ENCODE measurements at places on chromosomes 5 and 9. TPM values are rescaled to one million over a fixed set of nuclear protein-coding genes. Genes with fewer than 3 reads are reported as not detected.

GRCh38 chr9:78400496-78400895 is 103.6 kb downstream of the PSAT1 start:
- peaks cover 7% of the 10 kb centered on the region for H3K27me3 ChIP-seq
- H3K4me1 ChIP-seq = no peaks in the 10 kb centered on the region
- H3K4me3 ChIP-seq = no peak overlapping the region
- DNase-seq = no peak
- H3K36me3 ChIP-seq = no peaks in the 10 kb centered on the region

- H3K36me3 ChIP-seq = no peaks in the 10 kb centered on the region
- DNase-seq = no peak
- no peak overlapping the region for H3K27ac ChIP-seq
- no peak overlapping the region for H3K4me3 ChIP-seq
Observed at GRCh38 chr9:130583271-130583670, 3.9 kb downstream of the FUBP3 start.

DNA sequence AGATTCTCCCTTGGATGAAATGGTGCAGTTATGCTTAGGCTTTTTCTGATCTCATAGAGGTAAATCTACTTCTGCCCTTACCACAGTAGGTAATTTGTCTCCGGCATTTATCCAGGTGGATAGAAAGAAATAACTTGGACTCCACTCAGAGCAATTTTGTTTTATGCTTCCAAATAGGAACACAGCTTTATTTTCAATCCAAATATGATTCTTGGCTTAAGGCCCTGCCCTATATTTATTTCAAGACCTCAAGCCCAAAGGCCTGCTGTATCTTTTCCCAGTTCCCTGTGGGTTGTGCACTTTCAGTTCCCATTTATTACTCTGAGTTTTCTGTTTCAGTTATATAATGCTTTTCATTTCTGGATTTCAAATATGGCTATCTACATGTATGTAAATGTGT is 274.2 kb upstream of the SMC2 start:
- no peaks in the 10 kb centered on the region for H3K27me3 ChIP-seq
- no peak overlapping the region for H3K4me3 ChIP-seq
- no peak for DNase-seq
- H3K4me1 ChIP-seq = no peaks in the 10 kb centered on the region
- H3K27ac ChIP-seq = no peak overlapping the region

- no peaks in the 10 kb centered on the region for H3K36me3 ChIP-seq
- H3K27me3 ChIP-seq = no peaks in the 10 kb centered on the region
- no peaks in the 10 kb centered on the region for H3K4me1 ChIP-seq
- H3K27ac ChIP-seq = no peak overlapping the region
Observed at GRCh38 chr9:103798620-103799019, 295.5 kb upstream of the SMC2 start.

GRCh38 chr5:11602298-11602697 is 301.9 kb downstream of the CTNND2 start:
- no peak overlapping the region for H3K4me3 ChIP-seq
- no peaks in the 10 kb centered on the region for H3K27me3 ChIP-seq
- DNase-seq = no peak
- H3K27ac ChIP-seq = no peak overlapping the region

- H3K27me3 ChIP-seq = no peaks in the 10 kb centered on the region
- H3K27ac ChIP-seq = no peak overlapping the region
- H3K4me1 ChIP-seq = no peaks in the 10 kb centered on the region
- H3K36me3 ChIP-seq = no peaks in the 10 kb centered on the region
- H3K4me3 ChIP-seq = no peak overlapping the region
Observed at GRCh38 chr5:95178046-95178651, 106.7 kb downstream of the MCTP1 start.

DNA sequence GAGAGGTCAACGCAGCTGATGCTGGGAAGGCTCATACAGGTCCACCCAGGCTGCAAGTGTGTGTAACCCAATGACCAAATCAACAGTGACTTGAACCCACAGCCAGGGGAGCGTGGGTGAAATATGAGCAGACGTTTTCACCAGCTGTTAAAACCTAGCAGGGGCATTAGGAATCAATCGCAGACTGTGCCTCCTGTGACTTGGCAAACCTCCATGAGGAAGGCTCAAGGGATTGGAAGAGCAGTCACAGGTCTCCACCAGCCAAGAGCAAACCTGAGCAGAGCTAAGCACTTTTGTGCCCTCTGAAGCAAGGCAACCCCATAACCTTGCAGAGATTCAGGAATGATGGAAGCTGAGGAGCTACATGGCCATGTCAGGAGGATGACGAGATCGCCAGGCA is 25.5 kb downstream of the INSYN2B start:
- H3K36me3 ChIP-seq = no peaks in the 10 kb centered on the region
- H3K27ac ChIP-seq = no peak overlapping the region
- H3K4me3 ChIP-seq = no peak overlapping the region
- DNase-seq = no peak
- H3K27me3 ChIP-seq = no peaks in the 10 kb centered on the region
- no peaks in the 10 kb centered on the region for H3K4me1 ChIP-seq

GRCh38 chr5:60243713-60244112 is 350.2 kb upstream of the PDE4D start:
- H3K4me1 ChIP-seq = no peaks in the 10 kb centered on the region
- no peak overlapping the region for H3K27ac ChIP-seq
- no peaks in the 10 kb centered on the region for H3K27me3 ChIP-seq
- DNase-seq = no peak

DNA sequence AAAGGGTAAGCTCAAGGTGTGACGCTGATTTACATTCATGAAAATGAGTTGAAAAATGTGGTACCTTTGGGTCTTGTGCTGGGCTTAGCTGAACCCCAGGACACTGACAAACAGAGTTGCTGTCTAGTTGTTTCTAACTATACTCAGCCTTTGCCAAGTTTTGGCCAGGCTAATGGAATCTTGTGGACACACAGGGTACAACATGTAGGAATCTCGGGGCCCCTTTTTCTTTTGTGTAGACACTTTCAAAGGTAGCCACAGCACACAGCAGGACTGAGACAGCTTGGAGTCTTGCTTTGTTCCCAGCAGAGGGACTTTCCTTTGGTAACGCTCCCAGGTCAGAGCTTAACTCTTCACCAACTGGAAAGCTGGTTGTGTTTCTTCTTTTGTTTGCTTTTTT is 7.8 kb downstream of the LIX1 start:
- H3K36me3 ChIP-seq = no peaks in the 10 kb centered on the region
- H3K4me1 ChIP-seq = no peaks in the 10 kb centered on the region
- H3K27me3 ChIP-seq = no peaks in the 10 kb centered on the region
- H3K4me3 ChIP-seq = no peak overlapping the region

DNA sequence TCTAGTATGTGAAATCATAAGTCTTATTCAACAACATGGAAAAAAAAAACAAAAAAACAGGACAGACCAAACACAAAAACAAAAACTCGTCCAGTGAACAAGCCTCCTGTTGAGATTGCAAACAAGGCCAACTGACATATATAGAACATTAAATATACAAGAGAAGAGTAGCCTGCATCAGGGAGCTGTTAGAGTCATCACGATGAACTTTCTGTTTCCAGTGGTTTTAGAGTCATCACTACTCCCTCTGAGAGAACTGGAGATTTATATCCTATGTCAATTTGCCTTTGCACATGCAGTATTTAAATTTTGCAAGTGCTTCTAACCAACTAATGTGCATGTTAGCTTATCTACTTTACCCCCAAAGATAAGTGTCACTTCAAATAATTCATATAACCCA is 9.9 kb downstream of the SNCAIP start:
- H3K27ac ChIP-seq = no peak overlapping the region
- no peaks in the 10 kb centered on the region for H3K27me3 ChIP-seq
- no peak for DNase-seq

DNA sequence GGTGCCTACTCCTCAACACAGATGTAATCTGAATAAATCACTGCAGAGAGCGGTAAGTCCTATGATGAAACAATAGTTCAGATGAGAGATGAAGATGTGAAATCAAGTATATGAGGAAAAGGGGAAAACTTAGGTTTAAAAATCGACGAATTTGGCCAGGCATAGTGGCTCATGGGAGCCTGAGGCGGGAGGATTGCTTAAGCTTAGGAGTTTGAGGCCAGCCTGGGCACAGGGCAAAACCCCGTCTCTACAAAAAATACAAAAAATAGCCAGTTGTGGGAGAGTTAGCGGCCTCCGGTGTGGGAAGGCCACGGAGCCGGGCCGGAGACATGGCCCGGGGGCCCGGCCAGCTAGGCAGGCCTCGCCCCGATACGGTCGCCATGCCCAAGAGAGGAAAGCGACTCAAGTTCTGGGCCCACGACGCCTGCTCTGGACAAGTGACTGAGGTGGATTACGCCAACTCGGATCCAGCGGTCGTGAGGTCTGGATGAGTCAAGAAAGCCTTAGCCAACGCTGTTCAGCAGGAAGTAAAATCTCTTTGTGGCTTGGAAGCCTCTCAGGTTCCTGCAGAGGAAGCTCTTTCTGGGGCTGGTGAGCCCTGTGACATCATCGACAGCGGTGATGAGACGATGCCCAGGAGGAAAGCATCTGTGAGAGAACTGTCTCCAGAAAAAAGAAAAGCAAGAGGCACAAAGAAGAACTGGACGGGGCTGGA is 62.8 kb upstream of the SUB1 start:
- no peaks in the 10 kb centered on the region for H3K36me3 ChIP-seq
- H3K4me1 ChIP-seq = no peaks in the 10 kb centered on the region
- H3K4me3 ChIP-seq = no peak overlapping the region
- DNase-seq = peak; percentile 21

DNA sequence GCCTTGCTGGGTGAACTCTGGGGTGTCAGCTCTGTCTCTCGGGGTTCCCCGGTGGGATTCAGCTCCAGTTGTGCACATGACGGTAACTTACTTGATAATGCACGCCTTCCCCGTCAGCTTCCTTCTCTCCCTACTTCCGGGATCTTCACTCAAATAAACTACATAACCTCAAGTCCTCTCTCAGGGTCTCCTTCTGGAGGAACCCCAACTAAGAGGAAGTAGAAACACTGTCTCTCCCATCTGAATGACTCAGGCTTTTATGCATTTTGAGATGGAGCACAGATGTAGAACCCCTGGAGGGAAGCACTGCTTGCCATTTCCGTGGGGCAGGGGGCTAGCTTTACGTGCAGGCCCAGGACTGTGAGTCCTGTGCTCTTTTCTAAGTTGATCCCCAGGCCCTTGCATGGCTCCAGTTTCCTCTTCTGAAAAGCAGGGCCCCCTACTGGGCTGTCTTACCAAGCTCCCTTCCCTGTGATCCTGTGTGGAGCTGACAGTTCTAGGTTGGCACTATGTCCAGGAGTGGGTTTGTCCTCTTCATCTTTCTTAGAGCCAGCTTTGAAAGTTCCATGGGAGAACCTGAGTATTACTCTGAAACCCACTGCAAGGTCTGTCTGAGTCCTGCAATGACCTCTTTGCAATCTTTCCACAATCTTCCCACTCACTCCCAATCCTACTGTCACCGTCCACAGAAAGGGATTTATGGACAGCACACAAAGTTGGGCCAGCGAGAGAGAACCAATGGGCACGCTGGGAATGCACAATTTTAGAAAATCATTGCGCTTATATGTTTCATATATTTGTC is 17.7 kb downstream of the S1PR3 start:
- H3K27me3 ChIP-seq = no peaks in the 10 kb centered on the region
- H3K4me1 ChIP-seq = no peaks in the 10 kb centered on the region
- H3K27ac ChIP-seq = no peak overlapping the region
- H3K36me3 ChIP-seq = no peaks in the 10 kb centered on the region
- no peak overlapping the region for H3K4me3 ChIP-seq
- no peak for DNase-seq

GRCh38 chr5:111585291-111585690 is 73.0 kb upstream of the STARD4 start:
- no peak overlapping the region for H3K27ac ChIP-seq
- no peaks in the 10 kb centered on the region for H3K4me1 ChIP-seq
- no peak overlapping the region for H3K4me3 ChIP-seq

DNA sequence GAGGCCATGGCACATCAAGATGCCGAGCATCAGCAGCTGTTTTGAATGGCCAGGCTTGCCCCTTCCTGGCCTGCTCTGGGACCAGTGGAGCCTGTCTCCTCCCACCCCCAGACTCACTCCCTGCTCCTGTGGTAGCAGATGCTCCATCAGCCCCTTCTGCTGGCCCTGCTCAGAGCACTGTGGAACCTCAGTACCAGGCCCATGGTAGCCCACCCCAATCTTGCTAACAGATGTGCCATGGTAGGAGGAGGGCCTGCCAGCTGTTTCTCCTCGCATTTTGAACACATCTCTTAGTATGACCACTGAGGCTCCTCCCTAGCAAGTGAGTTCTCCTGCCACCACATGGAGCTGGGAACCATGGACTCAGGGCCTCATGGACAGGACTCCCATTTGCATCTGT is 29.5 kb downstream of the COL27A1 start:
- no peak for DNase-seq
- no peak overlapping the region for H3K27ac ChIP-seq
- H3K27me3 ChIP-seq = no peaks in the 10 kb centered on the region
- H3K4me3 ChIP-seq = no peak overlapping the region
- H3K36me3 ChIP-seq = no peaks in the 10 kb centered on the region

GRCh38 chr9:7164440-7165330 is 406.9 kb downstream of the KDM4C start:
- peaks cover 5% of the 10 kb centered on the region for H3K36me3 ChIP-seq
- H3K4me3 ChIP-seq = no peak overlapping the region
- peak; percentile 24 for DNase-seq

DNA sequence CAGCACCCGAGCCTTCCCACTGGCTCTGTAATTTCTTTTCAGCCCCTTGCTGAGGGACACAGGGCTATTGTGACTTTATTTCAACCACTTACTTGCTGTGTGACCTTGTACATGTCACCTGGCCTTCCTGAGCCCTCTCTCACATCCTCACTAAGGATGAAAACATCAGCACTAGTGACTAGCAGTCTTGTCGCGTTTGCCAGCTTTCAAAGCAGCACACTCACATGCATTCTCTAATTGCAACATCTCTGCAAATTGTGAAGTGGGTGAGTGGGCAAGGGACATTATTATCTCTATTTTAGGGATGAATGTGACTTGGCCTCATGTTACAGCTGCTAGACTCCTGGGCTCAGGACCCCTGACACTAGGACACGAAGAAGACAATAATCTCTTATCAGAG is 144.5 kb downstream of the SEC61B start:
- H3K27me3 ChIP-seq = no peaks in the 10 kb centered on the region
- no peaks in the 10 kb centered on the region for H3K36me3 ChIP-seq
- no peak overlapping the region for H3K27ac ChIP-seq
- H3K4me1 ChIP-seq = peaks cover 2% of the 10 kb centered on the region
- no peak overlapping the region for H3K4me3 ChIP-seq
- DNase-seq = no peak

- no peak overlapping the region for H3K4me3 ChIP-seq
- no peak overlapping the region for H3K27ac ChIP-seq
- DNase-seq = no peak
Observed at GRCh38 chr5:9182899-9183695, 362.8 kb downstream of the SEMA5A start.

SLCO6A1 gene
- not detected for total RNA-seq

RAB3C gene
- total RNA-seq = 0.75 TPM

NIPAL4 gene
- not detected for total RNA-seq

NRG2 gene
- total RNA-seq = 12.3 TPM

CTXN3 gene
- total RNA-seq = not detected

ISL1 gene
- not detected for total RNA-seq

ADAMTS6 gene
- total RNA-seq = not detected

PCDHA8 gene
- total RNA-seq = 1.2 TPM

BARHL1 gene
- total RNA-seq = not detected

INSL4 gene
- total RNA-seq = not detected

CER1 gene
- total RNA-seq = not detected

TAF11L10 gene
- total RNA-seq = not detected

PRSS3 gene
- 42.2 TPM for total RNA-seq

Measured in transverse colon (tissue), 4 donors.